Globus pallidus (tissue), 1 donor: ENCODE measurements at places on chromosomes 16 and 17.

DNA sequence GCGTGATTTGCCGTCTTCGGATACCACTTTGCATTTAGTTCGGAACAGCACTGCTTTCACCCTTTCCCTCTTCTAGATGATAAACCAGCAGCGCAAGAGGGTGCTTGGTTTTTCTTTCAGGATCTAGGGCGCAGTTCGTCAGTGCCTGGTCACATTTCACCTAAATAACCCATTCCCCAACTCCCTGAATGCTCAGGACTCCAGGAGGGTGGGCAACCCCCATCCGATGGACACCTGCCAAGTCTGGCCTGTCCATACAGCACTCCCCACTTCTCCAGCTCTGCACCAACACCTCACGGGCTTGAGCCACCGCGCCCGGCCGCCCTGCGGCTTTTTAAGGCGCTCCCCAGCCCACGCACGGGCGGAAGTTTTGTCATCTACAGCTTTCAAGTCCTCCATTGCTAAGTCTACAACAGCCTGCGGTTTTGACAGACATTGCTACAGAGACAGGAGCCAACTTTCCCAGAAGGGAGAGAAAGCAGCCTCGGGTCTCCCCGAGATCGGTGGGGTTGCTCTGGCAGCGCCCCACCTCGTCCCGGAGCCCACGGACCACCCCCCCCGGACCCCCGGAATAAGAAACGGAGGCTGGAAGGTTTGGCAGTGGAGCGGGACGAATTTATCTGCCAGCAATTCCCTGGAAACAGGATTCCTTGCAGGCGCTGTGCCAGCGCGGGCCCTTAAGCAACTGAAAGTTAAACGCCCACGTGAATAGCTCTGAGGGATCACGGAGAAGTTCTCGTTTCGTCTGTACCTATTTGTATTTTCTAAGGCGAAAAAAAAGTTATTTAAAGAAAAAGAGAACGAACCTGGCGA is 38.6 kb upstream of the SLFN13 start:
- no peak for DNase-seq

DNA sequence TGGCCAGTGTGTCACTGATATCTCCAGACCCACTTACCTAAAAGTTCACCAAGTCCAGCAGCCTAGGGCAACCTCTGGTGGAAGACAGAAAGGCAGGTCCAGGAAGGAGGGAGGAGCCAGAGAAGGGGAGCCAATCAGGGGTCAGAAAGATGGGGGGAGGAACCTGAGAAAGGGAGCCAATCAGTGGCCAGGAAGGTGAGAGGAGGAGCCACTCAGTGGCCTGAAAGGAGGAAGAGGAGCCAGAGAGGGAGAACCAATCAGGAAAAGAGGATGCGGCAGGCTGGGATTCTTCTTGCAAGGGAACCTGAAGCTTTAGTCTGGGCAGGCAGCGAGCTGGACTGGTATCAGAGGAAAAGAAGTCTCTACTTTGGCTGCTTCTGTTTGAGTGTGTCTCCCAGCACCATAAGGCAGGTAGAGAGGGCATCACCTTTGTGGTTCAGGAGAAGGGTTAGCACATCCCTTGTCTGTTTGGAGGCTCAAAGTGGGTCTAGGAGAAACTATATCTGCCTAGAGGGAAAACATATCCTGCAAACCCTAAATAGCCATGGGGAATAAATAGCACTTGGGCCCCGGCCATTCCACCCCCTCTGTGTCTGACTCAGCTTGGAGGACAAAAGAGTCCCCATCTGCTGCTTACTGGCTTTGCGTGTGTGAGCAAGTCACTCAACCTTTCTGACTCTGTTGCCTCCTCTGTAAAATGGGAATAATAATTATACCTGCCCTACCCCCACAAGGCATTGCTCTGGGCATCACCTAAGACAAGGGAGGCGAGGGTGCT is 43.4 kb upstream of the CRHR1 start:
- DNase-seq = peak; percentile 79

DNA sequence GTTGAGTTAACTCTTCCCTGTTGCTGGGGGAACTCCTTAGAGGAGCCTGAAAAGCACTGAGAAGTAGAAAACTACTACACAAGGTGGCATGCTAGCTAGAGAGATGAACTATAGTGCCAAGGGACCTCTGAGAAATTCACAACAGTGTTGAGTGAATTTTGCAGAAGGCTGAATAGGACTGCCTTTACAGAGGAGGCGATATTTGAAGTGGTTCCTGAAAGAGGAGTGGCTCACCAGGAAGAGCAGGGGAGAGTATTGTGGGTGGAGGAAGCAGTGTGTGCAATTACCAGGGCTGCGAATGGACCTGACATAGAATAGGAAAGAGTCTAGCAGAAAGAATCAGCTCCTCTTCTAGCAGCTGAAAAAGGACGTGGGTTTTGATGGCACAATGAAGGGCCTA is 66.4 kb downstream of the CDK5R1 start:
- DNase-seq = no peak

DNA sequence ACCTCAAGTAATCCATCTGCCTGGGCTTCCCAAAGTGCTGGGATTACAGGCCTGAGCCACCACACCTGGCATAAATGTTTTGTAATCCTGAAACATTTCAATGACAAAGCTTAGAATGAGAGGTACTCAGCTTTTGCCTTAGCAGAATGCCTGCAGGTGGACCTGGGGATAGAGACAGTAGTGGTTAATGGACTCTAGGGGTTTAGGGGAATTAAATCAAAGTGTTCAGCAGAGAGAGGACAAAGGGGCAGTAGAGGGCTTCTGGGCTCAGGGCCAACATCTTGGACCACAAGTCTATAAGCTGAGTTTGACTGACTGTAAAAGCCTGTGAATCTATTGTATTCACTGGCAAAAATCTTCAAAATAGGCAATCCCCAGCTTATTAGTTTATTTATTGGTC is 36.0 kb upstream of the MED13 start:
- no peak for DNase-seq

- DNase-seq = peak; percentile 70
Observed at GRCh38 chr16:67013823-67014633, 14.9 kb upstream of the CBFB start.

DNA sequence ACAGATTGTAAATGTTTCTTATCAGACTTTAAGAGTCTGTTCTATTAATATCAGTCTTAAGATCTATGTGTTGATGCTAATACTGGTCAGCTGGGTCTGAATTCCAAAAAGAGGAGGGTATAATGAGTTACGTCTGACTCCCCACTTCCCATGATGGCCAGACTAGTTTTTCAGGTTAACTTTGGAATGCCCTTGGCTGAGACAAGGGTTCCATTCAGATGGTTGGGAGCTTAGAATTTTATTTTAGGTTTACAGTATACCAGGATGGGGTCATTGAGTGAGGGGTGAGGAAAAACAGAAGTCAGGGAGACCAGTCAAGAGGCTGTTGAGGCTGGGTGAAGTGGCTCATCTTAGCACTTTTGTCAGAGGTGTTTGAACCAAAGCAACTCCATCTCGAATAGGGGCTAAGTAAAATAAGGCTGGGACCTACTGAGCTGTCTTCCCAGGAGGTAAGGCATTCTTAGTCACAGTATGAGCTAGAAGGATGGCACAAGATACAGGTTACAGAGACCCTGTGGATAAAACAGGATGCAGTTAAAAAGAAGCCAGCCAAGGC is 2.9 kb upstream of the TMEM231 start:
- no peak for DNase-seq

DNA sequence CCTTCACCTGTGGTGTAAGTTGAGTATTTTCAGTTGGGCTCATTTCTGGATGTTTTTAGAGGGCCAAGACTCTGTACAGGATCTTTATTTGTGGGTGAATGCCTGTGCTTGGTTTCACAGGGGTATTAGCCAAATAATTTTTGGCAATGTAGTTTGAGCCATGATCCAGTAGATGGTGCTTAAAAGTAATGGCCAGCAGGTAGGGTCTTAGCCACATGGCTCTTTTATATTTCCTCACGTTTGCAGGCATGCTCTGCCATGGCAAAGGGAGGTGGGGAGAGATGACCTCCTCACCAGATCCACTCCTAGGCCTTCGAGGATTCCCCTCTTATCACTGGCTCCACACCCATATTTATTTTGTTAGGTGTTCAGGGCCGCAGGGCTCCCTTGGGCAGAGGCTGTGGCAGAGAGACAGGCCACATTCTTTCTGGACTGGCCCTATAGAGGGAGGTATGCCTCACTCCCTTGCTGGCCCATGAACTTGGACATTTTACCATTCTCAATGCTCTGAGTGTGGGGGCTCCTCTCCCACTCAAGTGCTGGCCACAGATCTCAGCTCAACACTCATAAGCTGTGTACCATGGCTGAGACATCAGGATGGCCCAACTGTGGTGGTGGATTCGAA is 417.1 kb downstream of the XYLT1 start:
- no peak for DNase-seq

- DNase-seq = no peak
Observed at GRCh38 chr17:39198186-39198566, 707 bp upstream of the CACNB1 start.

- DNase-seq = no peak
Observed at GRCh38 chr17:72099919-72100318, 20.9 kb upstream of the SOX9 start.

DNA sequence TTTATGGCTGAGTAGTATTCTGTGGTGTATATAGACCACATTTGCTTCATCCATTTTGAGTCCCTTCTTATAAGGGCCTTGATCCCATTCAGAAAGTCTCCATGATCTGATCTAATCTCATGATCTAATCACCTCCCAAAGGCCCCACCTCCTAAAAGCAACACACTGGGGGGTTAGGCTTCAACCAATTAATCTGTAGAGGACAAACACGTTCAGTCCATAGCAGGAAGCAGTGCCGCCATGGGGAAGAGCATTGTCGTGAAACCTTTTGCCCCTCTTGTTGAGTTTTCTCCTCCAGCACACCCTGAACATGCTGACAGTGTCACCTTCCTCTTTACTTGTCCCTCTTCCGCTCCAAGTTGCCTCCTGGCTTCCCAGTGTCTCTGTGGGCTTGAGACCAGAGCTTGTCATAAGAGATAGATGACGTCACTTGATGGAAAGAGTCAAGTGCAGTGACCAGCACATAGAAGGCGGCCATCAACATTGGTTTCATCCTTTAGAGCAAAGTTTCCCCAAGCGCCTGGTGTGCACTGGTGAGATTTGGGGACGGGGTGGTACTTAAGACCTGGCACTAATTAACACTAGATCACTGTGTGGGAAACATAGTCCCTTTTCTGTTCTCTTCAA is 74.1 kb downstream of the PRKCB start:
- no peak for DNase-seq

DNA sequence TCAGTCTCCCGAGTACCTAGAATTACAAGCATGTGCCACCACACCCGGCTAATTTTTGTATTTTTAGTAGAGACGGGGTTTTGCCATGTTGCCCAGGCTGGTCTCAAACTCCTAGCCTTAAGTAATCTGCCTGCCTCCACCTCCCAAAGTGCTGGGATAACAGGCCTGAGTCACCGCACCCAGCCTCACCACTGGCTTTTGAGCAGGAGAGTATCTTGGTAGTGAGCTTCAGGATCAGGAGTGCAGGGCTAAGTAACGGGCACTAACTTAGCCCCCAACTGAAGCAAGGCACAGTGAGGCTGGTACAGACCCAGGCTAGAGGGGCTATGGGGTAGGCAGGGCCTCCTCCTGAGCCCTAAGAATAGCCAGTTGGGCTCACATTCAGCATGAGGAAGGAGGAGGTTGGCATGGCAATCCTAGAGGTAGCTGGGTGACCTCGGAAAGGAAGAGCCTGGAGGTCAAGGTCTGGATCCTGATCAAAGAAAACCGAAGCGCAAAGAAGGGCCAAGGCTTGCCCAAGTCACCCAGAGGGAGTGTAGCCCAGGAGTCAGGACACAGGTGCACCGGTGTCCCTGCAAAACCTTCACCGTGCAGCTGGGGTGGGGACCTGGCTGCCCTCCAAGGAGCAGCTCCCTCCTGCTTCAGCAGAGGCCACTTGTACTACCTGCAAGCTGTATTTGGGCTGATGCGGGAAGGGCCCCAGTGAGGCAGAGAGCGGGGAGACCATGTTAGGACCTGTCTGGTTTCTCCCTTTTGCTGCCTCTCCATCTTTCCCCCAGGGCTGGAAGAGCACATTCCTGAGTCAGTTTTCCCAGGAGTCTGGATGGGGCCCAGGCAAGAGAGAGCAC is 1.3 kb upstream of the ADGRG5 start:
- DNase-seq = no peak

DNA sequence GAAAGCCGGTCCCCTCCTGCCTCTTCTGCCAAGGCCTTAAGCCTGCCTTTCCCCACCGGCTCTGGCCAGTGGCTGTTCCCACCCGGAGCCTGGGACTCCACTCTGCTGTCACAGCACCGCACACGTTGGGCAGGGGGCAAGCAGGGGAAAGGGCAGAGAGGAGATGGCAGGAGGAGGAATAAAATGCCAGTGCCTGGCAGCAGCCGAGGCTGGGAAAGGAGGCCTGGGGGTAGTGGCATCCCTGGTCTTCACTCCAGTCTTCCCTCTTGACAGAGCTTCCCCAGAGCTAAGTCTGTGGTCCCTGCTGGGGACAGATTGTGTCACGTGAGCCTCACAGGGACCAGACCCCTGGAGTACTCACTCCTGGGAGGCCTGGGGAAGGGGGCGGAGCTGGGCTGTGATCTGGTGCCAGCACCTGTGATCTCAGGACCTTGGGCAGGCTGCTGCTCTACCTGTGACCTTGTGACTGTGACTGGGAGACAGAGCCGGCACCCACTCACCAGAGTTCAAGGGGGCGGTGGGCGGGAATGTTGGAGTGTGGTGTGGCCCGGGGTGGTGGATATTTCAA is 97.2 kb upstream of the GSE1 start:
- no peak for DNase-seq

- DNase-seq = no peak
Observed at GRCh38 chr17:20988001-20988636, 54.7 kb downstream of the USP22 start.

GRCh38 chr16:48444574-48444973 is 59.4 kb upstream of the SIAH1 start:
- DNase-seq = no peak

- DNase-seq = no peak
Observed at GRCh38 chr16:10878328-10878643, 1.3 kb downstream of the CIITA start.

DNA sequence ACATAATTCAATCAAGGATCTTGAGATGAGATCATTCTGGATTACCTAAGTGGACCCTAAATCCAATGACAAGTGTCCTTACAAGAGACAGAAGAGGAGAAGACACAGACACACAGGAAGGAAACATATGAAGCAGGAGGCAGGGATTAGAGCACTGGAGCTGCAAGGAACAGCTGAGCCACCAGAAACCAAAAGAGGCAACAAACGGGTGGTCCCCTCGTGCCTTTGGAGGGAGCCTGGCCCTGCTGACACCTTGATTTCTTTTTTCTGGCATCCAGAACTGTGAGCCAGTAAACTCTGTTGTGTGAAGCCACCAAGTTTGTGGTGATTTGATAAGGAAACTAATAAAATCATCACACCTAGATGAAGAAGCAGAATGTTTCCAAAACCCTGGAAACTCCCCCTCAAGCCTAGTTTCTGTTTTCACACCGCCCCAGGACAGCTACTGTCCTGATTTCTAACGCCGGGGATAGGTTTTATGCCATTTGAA is 115.2 kb downstream of the PITPNC1 start:
- no peak for DNase-seq

GRCh38 chr17:66807182-66807581 is 27.7 kb upstream of the CACNG5 start:
- DNase-seq = no peak

GRCh38 chr17:73011016-73011486 is 81.4 kb downstream of the SLC39A11 start:
- no peak for DNase-seq
